ENCODE measurements at places on chromosomes 3 and 15. TPM values are rescaled to one million over a fixed set of nuclear protein-coding genes. Genes with fewer than 3 reads are reported as not detected.

GRCh38 chr3:72411126-72411525 is 437.1 kb downstream of the SHQ1 start:
- no peak for DNase-seq

DNA sequence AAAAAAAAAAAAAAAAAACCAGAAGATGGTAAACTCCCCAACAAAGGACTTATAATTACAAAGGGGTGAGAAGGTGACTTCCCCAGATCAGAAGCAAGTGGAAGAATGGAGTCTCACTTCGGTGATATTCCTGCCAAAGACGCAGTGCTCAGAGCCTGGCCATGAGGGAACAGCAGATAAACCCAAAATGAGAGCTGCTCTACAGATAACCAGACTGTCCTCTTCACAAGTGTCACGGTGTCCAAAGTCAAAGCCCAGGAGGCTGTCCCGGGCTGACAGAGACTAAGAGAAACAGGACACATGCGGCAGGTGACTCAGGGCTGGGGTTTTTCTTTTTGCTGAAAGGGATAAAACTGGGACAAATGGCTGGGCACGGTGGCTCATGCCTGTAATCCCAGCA is 48.8 kb downstream of the HMCES start:
- DNase-seq, result no peak

DNA sequence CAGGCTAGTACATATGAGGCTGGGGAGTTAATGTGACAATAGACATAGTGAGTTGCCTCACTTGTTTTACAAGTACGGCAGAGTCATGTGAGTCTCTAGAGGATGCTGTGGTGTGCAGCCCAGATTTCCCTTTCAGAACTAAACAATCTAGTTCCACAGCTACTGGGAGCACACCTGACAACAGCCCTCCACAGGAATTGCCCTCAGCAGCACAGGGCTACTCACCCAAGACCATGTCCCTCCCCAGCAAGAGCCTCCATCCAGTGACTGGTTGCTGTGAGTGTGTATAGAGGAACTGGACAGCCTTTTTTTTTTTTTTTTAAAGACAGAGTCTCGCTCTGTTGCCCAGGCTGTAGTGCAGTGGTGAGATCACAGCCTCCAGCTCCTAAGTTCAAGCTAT is 40.2 kb upstream of the UBE2E2 start:
- peak; percentile 64 for DNase-seq

- DNase-seq, result no peak
These were observed 258.4 kb downstream of the UACA start for GRCh38 chr15:70504988-70505387.

Gene MEX3B
- total RNA-seq, result 0.90 TPM

Data from GM12878 (cell line).